ENCODE measurements at places on chromosomes 2 and 18.

DNA sequence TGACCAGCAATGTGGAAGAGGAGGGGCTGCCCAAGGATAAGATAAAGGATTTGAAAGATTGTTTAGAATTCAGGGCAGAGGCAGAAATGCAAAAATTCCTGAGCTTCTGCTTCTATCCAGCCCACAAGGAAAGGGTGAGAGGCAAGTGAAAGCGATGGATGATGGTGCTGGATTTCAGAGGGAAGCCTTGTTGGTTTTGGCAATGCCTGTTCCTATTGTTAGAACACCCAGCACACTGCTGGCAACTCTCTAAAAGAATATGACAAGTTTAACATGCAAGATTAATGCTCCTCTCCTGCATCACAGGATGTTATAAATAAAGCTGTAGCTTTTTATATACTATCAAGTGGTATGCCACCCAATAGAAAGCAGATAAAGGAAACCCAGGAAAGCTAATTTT lies 92.6 kb downstream of the ZNF385B start:
- DNase-seq: no peak

DNA sequence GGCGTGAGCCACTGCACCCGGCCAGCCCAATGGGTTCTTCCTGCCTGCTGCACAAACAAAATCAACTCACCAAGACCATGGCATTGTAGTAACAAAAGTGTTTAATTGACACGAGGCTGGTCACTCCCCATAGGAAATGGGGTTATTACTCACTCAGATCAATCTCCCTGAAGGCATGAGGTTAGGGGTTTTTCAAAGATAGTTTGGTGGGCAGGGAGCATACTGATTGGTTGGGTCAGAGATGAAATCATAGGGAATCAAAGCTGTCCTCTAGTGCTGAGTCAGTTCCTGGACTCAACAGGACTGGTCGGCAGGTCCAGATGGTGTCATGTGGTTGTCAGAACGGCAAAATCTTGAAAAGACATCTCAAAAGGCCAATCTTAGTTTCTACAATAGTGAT lies 122.1 kb downstream of the TMEM17 start:
- no peak for DNase-seq

GRCh38 chr18:51490860-51491259 lies 293.4 kb upstream of the MEX3C start:
- no peak for DNase-seq

- no peak for DNase-seq
Measured at GRCh38 chr18:74063023-74063422, 84.6 kb downstream of the FBXO15 start.

- no peak for DNase-seq
Measured at GRCh38 chr2:196205881-196206435, 34.6 kb upstream of the STK17B start.

- DNase-seq: no peak
Measured at GRCh38 chr18:28116461-28116860, 60.5 kb downstream of the CDH2 start.

GRCh38 chr2:163528640-163529217 lies 207.1 kb downstream of the FIGN start:
- DNase-seq: no peak

DNA sequence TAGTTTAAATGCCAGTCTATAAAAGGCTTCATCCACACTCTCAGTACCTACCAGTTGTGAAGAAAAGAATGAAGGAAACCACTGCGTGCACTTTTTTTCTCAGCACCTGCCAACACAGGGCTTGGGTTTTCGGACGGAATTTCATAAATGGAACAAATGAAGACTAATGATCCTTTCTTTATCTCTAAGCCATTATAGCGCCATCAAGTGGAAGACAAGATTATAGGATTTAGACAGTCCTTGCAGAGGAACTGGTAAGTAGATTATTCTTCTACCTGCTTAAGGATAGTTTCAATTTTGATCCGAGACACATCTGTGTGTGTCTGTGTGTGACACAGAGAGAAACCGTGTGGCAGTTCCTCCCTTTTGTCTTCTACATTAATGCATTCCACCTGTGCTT lies 245.6 kb downstream of the NRXN1 start:
- no peak for DNase-seq

DNA sequence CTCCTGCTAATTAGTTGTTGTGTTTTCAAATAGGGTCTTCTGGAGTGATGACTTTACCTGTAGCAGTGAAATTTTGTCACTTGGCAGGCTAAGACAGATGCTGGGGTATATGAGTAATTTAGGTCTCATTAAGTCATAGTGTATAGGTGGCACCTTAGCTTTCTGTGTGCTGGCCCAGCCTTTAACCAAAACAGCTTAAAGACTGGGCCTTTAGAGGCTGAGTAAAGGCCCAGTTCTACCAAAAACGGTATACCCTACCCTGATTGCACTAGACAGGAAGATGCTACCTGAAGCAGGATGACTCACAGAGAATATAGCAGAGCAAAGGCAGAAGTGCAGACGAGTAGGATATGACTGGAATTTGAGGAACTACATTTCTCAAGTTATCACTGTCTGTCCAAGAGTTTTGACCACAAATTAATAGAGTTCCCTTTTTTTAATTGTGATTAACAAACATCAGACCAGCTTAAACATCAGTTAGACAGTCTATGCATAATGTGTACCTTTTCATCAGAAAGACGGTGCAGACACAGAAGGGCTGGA lies 337.9 kb upstream of the SALL3 start:
- DNase-seq: no peak

- no peak for DNase-seq
Measured at GRCh38 chr18:35369126-35369525, 8.0 kb downstream of the ZNF396 start.

GRCh38 chr18:51188024-51188701 lies 9.3 kb downstream of the MEX3C start:
- no peak for DNase-seq

GRCh38 chr2:207225773-207226172 lies 60.0 kb upstream of the KLF7 start:
- DNase-seq: no peak

DNA sequence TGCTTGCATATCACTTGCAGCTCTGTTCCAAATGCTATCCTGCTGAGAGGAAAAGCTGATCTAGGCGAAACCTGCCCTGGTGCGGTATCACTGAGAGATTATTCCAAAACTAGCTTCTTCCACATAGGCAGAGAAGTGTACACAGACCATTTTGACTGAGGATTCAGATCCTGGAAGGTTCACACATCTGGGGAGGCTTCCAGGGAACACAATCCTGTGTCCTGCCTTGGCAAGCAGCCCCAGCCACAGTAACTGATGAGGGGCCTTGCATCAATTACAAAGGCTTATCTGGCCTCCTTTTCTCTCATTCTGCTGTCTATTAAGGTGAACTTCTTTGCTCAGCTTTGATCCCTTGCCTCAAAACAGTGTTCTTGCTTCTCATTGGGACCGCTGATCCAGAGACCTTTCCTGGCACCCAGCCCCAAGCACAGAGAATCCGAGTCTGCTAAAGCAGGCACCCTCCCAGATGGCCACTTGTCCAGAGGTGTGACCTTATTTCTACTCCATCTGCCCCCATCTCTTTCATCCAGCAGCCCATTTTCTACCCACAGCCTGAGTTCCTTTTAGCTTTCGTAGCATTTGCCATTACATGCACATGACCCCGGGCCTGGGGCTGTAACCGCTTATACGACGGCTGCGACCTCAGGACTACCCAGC lies 52.3 kb upstream of the ZFP36L2 start:
- DNase-seq: no peak

DNA sequence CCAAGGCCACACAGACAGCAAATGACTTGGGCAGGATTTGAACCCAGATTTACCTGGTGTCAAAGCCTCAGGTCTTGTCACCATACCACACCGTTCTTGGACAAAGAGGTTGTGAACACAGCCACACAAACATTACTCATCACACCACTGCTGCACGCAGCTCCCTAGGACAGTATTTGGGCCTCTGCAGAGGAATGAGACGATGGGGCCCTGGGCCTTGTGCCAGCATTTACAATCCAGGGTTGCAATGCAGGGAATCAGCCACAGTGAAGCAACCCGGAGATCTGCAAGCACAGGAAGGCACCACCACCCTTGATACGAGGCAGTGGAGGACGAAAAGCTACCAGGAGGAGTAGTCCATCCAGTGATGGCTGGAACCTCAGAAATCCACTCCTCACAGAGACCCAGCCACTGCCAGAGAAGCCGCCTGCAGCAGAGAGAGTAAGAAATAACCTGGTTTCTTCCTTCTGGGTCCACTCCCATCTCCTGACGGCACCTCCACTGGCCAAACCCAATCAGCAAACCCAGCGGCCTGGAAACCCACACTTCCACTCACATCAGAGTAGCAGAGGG lies 3.7 kb upstream of the MTCL1 start:
- no peak for DNase-seq

GRCh38 chr2:134721596-134721995 lies 2.8 kb upstream of the TMEM163 start:
- DNase-seq: no peak

DNA sequence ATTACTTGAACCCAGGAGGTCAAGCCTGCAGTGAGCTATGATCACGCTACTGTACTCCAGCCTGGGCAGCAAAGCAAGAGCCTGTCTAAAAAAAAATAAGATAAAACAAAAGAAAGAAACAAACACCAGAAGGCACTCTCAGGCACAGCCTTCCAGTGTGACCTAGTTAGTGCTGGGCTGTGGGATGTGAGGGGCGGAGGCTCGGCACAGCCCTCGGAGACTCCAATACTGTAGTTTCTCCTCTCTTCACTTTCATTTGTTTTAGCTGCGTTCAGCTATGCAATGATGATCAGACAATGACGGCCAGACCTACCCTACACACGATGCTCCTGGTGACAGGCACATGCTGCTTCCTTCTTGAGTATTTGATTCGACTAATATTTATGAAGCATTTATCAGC lies 127.7 kb downstream of the SOCS6 start:
- no peak for DNase-seq

- DNase-seq: no peak
Measured at GRCh38 chr18:36275561-36275960, 22.0 kb upstream of the FHOD3 start.

DNA sequence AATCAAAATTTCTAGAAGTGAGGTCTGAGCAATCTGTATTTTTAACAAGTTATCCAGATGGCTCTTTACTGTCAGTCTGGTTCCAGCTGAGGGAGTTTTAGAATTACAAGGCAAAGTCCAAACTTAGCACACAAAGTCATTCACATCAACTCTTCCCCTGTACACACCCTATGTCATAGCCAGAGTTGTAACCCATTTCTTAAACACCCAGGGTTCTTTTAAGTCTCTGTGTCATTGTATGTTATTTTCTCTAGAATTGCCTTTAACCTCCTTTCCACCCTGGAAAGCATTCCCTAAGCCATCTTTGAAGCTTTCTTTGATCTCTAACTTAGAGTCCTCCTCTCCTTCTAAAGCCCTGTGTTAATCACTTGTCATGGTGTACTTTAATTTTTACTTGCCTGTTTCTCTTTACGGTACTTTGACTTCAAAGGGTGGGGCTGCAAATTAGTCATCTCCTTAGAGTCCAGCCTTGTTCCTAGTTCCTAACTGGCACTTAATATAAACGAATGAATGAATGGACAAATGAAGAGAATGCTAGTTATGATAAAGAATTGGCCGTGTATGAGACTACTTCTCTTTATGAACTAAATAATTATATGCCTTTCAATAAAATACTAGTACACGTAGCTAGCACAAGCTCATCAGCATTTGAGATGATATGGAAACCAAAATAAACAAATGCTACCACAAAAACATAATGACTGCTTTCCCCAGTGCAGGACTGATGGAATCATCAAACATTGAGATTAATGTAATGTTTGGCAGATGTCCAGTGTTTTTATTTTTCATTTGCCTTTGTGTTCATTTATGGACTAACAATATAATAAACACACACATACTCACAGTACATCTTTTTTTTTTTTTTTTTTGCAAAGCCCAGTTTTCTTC lies 11.9 kb upstream of the ACTR3 start:
- DNase-seq: no peak

DNA sequence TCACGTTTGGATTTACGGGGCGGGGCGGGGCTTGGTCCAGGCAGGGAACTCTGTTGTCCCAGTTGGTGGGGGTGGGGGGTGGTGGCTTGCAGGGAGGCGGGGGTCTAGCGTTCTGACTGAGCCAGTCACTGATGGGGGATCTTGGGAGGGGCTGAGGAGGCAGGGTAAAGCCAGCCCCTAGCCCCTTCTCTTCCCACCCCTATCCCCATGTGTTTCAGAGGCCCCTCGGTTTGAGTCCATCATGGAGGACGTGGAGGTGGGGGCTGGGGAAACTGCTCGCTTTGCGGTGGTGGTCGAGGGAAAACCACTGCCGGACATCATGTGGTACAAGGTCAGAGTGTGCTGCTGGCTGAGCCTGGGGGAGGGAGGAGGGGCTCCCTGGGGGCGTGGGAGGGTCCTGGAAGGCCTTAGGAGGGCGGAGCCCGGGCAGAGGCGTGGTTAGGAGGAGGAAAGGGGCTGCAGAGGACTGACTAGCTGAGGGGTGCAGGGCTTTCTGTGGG lies 22.0 kb upstream of the GMPPA start:
- no peak for DNase-seq

DNA sequence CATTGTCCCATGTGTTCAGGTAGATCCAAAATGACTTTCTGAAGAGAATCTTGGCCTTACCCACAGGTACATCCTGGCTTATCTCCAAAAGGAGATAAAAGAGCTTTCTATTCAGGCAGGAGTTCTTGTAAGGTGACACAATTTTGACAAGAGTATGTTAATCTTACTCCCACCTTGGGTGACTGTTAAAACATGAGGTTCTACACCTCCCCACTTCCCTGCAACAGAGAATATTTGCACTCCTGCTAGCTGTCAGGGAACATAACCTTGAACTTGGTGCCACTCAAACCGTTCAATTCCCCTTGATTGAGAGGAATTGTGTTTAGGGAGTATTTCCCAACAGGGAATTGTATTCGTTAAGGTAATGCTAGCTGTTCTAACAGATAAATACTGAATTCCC lies 372.5 kb upstream of the KLHL29 start:
- DNase-seq: no peak

- peak; percentile 32 for DNase-seq
Measured at GRCh38 chr18:47772374-47773248, 157.8 kb downstream of the SMAD2 start.

GRCh38 chr2:240795454-240795853 lies 24.6 kb downstream of the KIF1A start:
- DNase-seq: no peak

- DNase-seq: no peak
Measured at GRCh38 chr2:28276076-28276618, 116.5 kb upstream of the FOSL2 start.

GRCh38 chr2:209523867-209524266 lies 100.0 kb downstream of the MAP2 start:
- no peak for DNase-seq

- DNase-seq: no peak
Measured at GRCh38 chr2:12737738-12738485, 21.2 kb downstream of the TRIB2 start.

- DNase-seq: no peak
Measured at GRCh38 chr2:240013343-240013742, 11.8 kb downstream of the NDUFA10 start.

GRCh38 chr2:151766437-151767153 lies 32.3 kb upstream of the NEB start:
- DNase-seq: no peak

DNA sequence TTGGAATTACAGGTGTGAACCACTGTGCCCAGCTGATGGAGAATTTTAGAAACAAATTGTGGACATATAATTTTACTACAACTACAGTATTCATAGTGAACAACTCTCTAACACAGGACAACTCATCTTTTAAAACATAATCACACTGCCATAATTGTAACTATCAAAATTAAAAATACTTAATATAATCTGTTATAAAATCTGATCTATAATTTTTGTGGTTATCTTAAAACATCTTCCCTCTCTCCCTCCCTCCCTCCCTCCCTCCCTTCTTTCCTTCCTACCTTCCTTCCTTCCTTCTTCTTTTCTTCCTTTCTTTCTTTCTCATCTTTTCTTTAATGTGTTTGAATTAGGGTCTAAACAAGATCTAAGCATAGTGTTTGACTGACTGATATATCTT lies 577.7 kb downstream of the CNTNAP5 start:
- no peak for DNase-seq

Data from effector memory CD8-positive, alpha-beta T cell (primary cell).